Fibroblast of villous mesenchyme (primary cell): ENCODE measurements at places on chromosomes 12 and 14. TPM values are rescaled to one million over a fixed set of nuclear protein-coding genes. Genes with fewer than 3 reads are reported as not detected.

GRCh38 chr12:124085419-124086296 lies 112.6 kb downstream of the ZNF664 start:
- no peak for DNase-seq

- no peak for DNase-seq
Observed at GRCh38 chr14:95510804-95511203, 5.6 kb downstream of the SYNE3 start.

- no peak for DNase-seq
Observed at GRCh38 chr12:62259631-62259992, 592 bp upstream of the USP15 start.

- DNase-seq: peak; percentile 88
Observed at GRCh38 chr12:49364989-49365388, 2.3 kb upstream of the SPATS2 start.

- DNase-seq: no peak
Observed at GRCh38 chr12:50662116-50662510, 101.8 kb upstream of the ATF1 start.

DNA sequence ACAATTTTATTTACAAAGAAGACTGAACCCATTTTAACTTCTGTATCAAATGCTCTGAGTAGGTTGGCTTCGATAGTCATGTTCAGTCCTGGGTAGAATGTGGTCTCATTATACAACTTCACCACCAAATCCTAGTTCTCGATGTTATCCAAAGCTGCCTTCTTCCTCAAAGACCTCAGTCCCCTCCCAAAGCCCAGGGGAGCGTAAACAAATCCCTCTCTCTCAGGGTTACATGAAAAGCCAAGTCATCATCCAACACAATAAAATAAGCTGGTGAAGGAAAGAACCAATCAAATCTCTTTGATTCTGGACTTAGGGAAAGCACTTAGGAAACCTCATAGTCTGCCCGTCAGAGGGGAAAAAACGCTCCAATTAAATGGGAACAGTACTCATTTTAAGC lies 9.1 kb downstream of the PTCSC3 start:
- DNase-seq: no peak

DNA sequence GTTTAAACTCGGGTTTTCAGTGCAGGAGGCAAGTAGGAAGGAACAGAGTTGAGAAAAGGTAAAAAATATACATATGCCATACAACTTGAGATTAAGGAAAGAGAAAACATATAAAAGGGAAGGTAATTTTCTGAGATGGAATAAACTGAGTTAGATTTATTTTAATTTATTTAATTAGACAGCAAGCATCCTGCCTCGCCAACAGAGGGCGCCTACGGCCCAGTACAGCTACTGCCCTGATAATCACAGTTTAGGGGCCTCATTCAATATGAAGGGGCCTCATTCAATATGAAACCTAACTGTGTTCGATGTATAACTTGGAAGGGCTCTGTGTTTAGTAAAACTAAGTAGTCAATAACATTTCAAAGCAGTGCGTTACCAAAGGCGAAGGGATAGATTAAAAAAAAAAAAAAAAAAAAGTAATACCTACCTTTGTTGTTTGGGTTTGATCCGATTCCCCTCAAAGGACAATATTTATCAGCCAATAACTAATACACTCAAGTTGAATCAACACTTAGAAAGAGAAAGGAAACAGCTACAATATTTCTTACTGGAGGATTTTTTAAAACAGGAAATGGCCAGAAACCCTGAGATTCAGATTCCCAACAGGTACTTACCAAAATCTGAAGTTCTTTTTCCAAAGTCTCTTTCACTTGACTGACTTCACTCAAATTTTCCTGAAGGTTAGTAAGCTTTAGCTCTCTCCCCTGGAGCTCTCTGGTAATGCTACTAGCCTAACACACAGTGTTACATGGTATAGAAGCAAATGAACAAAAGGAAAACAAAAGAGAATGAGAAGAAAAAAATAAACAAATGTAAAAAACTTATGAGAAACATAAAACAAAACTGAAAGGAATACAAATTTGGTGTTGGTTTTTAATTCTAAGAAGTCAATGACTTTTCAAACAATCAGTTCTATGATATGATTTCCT lies 70.0 kb upstream of the VPS33A start:
- DNase-seq: peak; percentile 49

DNA sequence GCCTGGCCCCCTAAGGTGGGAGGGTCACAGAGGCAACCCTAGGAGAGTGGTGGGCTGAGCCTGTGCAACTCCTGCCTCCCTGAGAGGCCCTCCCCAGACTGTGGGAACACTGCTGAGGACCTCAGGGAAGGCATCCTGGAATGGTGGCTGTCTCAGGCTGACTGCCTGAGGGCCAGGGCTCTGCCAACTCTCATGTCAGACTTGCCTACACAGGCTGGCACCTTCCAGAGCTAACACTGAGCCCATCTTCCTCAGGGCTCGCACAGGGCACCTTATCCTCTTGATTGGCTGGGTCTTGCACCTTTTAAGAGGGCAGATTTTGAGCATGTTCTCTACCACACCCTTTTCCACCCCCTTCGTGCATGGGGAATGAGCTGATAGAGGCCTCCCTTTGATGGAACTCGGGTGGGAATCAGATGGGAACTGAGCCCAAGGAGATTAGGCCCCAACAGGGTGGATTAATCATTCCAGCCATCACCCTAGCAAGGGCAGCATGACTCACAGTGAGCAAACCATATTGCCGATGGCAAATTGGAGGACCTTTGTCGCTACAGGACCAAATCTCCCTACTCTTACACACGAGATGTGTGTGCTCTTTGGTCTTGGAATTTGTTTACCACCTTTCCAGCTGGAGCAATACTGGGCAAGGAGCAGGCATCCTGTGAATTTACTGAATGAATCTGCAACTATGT lies 702.8 kb downstream of the VRK1 start:
- no peak for DNase-seq

DNA sequence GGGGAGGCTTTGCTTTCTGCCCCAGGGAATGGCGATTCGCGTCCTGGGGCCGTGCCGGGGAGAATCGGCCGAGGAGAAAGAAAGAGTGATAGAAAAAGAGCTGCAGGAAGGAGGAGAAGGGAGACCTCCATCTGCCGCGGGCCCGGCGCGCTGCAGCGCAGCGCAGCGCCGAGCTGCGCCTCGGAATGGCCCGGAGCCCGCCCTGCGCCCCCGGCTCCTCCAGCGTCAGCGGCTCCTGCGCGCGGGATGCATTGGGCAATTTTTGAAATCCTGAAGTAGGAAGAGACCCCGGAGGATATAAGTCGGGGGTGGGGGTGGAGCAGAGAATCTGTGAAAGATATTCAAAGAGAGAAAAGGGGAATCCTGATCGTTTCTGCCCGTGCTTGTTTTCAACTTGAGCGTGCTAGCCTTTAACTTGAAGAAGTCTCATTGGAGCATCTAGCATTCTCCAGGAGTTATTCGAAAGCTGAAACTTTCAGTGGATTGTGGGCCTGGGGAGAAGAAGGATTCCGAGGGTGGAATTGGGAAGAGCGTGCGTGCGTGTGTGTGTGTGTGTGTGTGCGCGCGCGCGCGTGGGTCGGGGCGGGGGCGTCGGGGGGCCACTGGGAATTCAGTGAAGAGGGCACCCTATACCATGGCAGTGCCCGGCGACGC lies 441 bp downstream of the PDE3A start:
- DNase-seq: peak; percentile 51

- no peak for DNase-seq
Observed at GRCh38 chr12:40137252-40137651, 31.4 kb upstream of the SLC2A13 start.

- DNase-seq: no peak
Observed at GRCh38 chr14:54300881-54301280, 95.9 kb upstream of the CDKN3 start.

- no peak for DNase-seq
Observed at GRCh38 chr14:102749393-102750305, 27.6 kb upstream of the TRAF3 start.

- DNase-seq: no peak
Observed at GRCh38 chr14:47057364-47057763, 405.8 kb upstream of the RPL10L start.

DNA sequence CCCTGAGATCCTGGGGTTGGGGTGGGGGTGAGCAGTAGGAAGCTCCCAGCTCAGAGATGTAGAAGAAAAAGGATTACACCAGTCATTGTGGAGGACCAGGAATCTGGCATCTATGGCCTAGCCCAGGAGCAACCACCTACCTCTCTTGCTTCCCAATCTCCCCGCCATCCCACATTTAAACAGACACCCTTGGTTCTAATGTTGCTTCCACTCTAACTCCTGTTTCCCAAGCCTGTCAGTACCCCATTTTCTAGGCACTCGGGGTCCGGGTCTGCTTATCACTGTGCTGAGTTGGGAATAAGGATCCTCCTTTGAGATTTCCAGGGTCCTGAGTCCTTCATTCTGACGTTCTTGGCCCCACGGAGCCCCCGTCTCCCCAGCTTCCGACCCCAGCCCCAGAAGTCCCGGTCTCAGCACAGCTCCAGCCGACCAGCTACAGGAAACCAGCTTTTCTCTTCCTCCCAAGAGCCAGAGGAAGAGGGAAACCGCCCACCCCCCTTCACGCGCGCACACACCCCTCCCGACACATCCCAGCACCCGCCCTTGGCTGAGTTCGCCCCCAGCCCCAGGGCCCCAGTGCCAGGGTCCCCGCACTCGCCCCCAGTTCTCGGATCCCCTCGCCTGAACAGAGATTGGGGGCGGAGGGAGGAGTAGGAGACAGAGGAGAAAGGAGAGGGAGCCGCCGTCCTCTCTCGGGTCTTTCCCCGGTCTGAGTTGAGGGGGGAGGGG lies 1.2 kb downstream of the ITGA5 start:
- no peak for DNase-seq

DNA sequence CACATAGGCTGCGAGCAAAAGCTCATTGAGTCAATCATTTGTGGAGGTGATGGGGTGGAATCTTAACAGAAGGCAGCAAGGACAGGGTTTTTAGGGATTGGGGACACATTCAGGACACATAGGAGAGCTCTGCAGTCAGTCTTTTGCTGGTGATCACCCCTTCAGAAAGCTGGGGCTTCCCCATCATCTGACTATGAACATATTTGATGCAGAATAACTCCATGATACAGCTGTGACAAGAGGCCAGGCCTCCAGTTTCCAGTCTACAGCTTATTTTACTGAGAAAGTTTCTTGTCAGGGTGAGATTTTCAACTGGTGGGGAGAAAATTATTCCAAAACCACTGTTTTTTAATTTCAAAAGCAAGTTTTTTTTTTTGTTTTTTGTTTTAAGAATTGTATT lies 134.2 kb downstream of the TMEM30B start:
- no peak for DNase-seq

DNA sequence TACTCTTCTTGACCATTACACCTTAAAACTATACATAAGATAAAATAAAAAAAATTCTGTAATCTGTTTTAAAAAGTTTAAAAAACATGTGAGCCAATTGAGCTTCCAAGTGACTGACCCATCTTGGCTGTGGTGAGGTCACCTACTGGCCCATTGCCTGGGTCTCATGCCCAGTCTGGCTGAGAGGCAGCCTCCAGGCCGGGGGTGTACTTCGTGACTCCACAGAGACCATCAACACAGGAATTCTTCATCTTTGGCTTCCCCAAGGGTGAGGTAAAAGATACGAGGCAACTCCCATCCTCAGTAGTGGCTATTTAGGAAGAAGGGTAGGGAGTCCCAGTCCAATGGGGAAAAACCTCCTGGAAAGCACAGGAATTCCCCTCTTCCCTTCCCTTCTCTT lies 113.2 kb downstream of the APAF1 start:
- no peak for DNase-seq

GRCh38 chr14:91464615-91465205 lies 45.4 kb downstream of the PPP4R3A start:
- no peak for DNase-seq

DNA sequence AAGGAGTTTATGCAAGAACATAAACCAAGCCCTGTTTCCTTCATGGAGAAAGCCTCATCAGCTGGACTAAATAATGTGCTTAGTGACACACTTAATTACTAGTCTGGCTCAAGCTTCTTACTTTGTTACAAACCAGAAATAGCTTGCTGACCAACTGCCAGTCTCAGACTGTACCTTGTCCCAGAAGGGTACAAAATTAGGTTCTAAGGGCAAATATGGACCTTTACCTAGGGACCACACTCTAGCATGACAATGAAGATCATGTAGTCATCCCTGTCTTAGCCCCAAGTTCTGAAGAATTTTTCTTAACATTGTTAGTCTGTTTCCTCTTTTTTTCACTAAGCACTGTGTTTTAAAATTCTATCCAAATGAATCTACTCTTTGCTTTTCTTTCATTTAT lies 2.2 kb downstream of the AMN1 start:
- DNase-seq: peak; percentile 58

- no peak for DNase-seq
Observed at GRCh38 chr14:94050231-94050880, 24.2 kb downstream of the OTUB2 start.

The EPYC gene
- not detected in 2 replicates for total RNA-seq

The OS9 gene
- total RNA-seq: 95.3 and 98.0 TPM in 2 replicates

The CTDSP2 gene
- 64.8 and 76.0 TPM in 2 replicates for total RNA-seq

The PARPBP gene
- total RNA-seq: 8.7 and 13.0 TPM in 2 replicates

The AMHR2 gene
- not detected in 2 replicates for total RNA-seq

The RASAL1 gene
- not detected in 2 replicates for total RNA-seq

The SLC35E3 gene
- 2.6 and 6.5 TPM in 2 replicates for total RNA-seq

The C14orf39 gene
- under 0.01 TPM in 1 of 2 replicates, not detected in the other for total RNA-seq

The CELA1 gene
- total RNA-seq: not detected in 2 replicates

The SCNN1A gene
- under 0.01 and 0.32 TPM in 2 replicates for total RNA-seq
